SK-N-DZ (cell line): ENCODE measurements at places on chromosomes 13 and 19.

GRCh38 chr19:33152176-33152575, 20.3 kb downstream of the WDR88 start:
- DNase-seq, result no peak

DNA sequence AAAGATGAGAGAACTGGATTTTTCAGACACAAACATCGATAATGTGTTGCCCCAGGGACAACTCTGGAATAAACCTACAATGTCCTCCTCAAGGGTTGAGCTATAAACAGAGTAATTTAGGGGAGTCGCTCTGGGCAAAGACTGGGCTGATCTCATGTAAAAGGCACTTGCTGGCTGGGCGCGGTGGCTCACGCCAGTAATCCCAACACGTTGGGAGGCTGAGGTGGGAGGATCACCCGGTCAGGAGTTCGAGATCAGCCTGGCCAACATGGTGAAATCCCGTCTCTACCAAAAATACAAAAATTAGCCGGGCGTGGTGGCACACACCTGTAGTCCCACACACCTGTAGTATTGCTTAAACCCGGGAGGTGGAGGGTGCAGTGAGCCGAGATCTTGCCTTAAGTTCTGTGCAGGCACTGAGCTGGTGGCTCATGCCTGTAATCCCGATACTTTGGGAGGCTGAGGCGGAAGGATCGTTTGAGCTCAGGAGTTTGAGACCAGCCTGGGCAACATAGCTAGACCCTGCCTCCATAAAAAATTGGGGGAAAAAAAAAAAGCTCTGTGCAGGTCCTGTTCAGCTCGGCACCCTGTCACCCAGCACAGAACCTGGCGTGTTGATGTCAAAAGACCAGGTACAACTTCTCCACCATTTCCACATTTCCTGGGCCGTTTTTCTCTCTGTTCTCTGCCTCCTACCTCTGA, 1.4 kb downstream of the TIMM44 start:
- no peak for DNase-seq

GRCh38 chr13:79112016-79112415, 294.0 kb downstream of the RBM26 start:
- no peak for DNase-seq

- DNase-seq, result no peak
These were observed 11.8 kb downstream of the PDE4A start for GRCh38 chr19:10431943-10432735.

DNA sequence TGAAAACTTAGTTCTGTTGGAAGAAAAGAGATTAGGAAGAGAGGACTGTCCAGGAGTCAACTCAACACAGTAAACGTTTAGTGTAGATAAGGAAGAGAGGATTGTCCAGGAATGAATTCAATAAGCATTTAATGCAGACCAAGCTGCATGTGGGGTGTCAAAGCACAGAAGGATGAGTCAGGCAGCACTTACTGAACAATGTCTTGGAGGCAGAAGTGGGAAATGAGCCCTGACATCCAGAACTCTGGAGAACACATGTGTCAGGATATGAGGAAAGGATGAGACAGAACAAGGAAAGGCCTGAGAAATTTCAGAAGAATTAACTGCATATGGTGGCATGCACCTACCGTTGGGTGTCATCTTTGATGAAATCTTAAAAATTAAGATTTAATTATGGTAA, 429.2 kb upstream of the HTR2A start:
- DNase-seq, result no peak

GRCh38 chr19:39126312-39127187, 964 bp downstream of the PAK4 start:
- DNase-seq, result no peak
